ENCODE measurements at places on chromosomes 6 and 20.

GRCh38 chr6:11009353-11009752 lies 34.8 kb downstream of the ELOVL2 start:
- peak; percentile 33 for DNase-seq

DNA sequence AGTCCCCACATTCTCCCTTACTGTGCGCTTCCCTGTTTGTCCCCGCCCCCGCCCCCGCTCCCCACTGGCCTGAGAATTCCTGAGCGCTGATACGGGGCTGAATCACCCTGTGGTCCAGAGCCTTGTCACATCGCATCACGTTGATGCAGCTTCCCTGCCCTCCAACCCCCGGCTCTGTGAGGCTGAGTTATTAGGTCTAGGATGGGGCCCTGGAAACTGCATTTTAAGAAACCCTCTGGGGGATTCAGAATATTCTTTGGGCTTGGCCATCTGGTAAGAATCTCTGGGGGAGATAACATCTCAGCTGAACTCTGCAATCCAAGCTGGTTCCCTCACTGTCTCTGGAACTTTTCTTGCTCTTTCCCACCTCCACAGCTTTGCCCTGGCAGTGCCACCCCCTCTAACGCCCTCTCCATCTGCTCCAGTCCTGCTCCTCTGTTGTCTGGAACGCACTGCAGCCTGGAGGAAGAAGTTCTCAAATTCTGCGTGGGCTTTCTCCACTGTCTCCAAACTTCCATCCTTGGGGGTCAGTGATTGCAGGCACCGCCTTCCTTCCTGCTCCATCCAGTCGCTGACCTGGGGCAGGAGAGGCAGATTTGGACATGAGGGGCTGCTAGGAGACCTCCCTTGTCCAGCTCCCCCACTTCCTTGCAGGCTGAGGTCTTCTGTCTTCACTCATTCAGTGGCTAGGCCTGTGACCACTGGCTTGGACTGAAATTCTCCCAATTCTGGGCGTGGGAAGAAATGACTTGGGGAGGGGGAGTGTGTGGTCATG lies 42.6 kb downstream of the KIAA1755 start:
- DNase-seq = no peak

DNA sequence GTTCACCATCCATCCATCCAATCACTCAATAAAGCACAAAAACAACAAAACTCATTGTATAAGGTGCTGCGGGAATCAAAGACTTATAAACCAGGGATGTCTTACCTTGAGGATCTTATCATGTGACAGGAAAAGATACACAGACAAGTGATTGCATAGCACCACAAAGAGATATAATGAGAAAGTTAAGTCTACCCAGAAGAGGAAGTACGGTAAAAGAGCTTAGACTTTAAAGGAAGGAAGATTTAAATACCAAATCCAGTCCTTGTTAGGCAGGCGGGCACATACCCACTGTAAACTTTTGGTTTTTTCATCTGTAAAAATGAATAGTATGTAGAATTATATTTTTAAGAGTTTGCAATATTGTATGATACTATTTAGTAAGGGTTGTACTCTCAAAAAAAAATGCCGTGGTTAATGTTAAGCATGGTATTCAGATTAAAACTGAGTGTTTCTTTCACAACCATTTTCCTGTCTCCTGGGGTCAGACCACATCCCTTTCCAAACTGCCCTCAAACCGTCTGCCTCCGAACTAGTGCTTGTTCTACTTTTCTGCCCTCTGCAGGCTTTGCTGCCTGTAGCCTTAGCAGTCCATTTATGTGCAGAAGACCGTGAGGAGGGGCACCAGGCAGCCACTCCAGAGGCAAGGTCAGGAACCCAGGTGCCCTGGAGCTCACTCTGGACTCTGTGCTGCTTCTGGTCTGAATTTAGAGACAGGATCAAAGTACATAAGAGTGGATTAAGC lies 179.5 kb upstream of the SYNDIG1 start:
- peak; percentile 7 for DNase-seq

DNA sequence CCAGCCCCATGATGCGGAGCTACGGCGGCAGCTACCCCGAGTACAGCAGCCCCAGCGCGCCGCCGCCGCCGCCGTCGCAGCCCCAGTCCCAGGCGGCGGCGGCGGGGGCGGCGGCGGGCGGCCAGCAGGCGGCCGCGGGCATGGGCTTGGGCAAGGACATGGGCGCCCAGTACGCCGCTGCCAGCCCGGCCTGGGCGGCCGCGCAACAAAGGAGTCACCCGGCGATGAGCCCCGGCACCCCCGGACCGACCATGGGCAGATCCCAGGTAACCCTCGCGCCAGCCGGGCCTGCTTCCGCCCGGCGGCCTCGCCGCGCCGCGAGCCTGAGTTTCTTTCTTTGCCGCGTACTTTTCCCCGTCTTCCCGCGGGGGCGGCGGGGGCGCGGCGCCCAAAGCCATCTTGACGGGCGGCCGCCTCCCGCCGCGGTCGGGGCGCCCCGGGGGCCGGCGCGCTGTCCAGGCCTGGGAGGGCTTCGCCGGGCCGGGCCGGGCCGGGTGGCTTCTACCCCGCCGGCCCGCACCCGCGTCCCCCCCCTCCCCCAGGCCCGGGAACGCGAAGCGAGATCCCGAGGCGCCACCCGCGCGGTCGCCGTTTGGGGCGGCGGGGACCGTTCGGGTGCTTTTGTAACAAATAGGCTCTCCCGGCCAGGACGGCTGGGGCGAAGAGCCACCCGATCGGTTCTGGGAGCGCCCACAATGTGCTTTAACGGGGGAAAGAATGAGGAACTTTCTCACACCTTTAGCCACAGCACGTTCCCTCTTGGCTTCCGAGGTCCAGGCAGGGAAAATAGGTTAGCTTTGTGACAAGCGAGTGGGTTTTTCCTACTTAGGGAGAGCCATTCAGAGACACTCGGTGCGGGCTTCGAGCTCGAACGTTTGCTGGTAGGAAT lies 2.3 kb downstream of the ARID1B start:
- peak; percentile 59 for DNase-seq

GRCh38 chr6:120202878-120203277 lies 853.3 kb upstream of the MAN1A1 start:
- no peak for DNase-seq

DNA sequence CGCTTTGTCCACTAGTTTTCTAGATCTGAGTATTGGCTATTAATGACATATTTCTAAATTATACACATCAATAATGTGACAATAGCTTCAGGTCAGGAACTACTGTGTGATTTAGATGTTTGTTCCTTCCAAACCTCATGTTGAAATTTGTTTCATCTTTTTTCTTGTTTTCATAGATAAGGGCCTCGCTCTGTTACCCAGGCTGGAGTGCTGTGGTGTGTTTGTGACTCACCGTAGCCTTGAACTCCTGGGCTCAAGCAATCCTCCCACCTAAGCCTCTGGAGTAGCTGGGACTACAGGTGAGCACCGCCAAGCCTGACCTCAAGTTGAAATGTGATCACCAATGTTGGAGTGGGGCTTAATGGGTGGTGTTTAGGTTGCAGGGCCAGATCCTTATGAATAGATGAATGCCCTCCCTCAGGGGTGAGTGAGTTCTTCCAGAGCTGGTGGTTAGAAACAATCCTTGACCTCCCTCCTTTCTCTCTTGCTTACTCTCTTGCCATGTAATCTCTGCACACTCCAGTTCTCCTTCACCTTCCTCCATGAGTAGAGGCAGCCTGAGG lies 5.9 kb upstream of the NQO2 start:
- DNase-seq = no peak

Measured in muscle of leg (tissue), 16 donors.